ENCODE measurements at places on chromosomes 6 and 20. TPM values are rescaled to one million over a fixed set of nuclear protein-coding genes. Genes with fewer than 3 reads are reported as not detected.

ID4 gene
- total RNA-seq = not detected

VTA1 gene
- total RNA-seq = 68.2 TPM

LY6G5C gene
- total RNA-seq = 2.4 TPM

KIF13A gene
- total RNA-seq = 57.2 TPM

CTAGE9 gene
- total RNA-seq = not detected

CHMP4B gene
- 51.3 TPM for total RNA-seq

GPR6 gene
- total RNA-seq = not detected

TUBB2B gene
- 5.6 TPM for total RNA-seq

HRH3 gene
- total RNA-seq = not detected

CALHM6 gene
- 0.33 TPM for total RNA-seq

TRMT11 gene
- total RNA-seq = 14.7 TPM

MYB gene
- 0.10 TPM for total RNA-seq

ARFGEF3 gene
- 7.9 TPM for total RNA-seq

RBPJL gene
- total RNA-seq = not detected

Data from vein endothelial cell (primary cell).